ENCODE measurements at places on chromosomes 2 and 18. TPM values are rescaled to one million over a fixed set of nuclear protein-coding genes. Genes with fewer than 3 reads are reported as not detected.

- no peak for ATAC-seq
Measured at GRCh38 chr2:196259507-196260481, 88.4 kb upstream of the STK17B start.

- ATAC-seq = no peak
Measured at GRCh38 chr2:50395605-50396297, 636.2 kb downstream of the NRXN1 start.

The POTEJ gene
- total RNA-seq = not detected

- ATAC-seq = no peak
Measured at GRCh38 chr2:47657886-47658489, 125.0 kb upstream of the MSH6 start.

The SS18 gene
- 104 TPM for total RNA-seq

The NEU2 gene
- not detected for total RNA-seq

- ATAC-seq = no peak
Measured at GRCh38 chr18:75279381-75279780, 68.8 kb downstream of the TSHZ1 start.

GRCh38 chr2:160373666-160374065, 119.9 kb downstream of the RBMS1 start:
- ATAC-seq = no peak

The MAP3K19 gene
- not detected for total RNA-seq

DNA sequence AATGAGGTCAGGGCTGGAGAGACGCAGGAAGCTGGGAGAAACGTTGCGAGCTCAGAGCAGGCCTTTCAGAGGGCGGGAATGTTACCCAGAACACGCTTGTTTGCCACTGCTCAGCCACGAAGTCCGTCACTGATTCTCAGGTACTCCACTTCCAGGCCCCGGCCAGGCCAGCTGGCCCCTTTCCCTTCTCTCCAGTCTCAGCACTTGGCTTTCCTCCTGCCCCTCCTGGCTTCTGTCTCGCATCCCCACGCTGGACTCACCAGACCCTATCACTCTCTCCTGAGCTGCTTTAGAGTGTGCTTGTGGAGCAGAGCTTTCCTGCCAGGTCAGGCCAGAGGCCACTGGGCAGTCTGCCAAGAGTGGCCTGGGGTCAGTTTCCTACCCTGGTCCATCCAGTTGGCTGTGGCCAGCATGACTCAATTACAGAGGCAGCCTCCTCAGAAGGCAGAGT, 151.4 kb downstream of the TWIST2 start:
- ATAC-seq = peak; percentile 24

- no peak for ATAC-seq
Measured at GRCh38 chr2:118844261-118845004, 3.0 kb downstream of the EN1 start.

DNA sequence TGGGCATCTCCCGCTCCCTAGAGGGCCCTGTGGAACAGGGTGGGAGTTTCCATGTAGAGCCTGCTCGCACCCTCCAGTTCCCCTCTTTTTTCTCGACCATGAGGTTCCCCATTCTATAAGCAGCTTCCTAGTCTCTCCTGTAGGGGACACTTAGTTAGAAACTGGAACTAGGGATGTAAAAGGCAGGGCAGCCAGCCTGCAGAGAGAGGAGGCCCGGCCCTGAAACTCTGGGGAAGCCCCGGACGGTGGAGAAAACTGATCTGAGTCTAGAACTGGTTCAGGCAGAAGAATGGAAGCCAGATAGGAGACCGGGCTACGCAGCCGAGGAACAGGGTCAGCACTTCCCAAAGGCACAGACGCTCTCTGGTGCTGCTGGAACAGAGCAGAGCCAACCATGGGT, 51.6 kb upstream of the ATG16L1 start:
- ATAC-seq = no peak

DNA sequence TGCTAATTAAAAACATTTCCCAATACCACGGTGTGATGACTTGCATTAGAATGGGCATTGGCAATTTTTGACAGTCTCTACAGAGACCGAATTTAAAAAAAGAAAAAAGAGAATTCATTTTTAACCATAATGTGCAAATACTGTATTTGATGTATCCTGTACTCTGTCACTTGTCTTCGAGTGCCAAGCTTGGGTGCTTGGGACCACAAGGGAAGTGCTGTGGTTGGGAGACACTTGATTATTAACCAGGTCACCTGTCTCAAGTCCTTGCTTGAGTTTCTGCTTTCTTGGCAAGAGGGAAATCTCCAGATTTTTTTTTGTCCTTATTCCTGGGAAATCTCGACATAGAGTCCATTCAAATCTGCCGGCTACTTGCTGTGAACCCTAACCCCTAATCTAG, 209.0 kb downstream of the MC4R start:
- no peak for ATAC-seq

- ATAC-seq = no peak
Measured at GRCh38 chr2:234490271-234491091, 6.4 kb downstream of the ARL4C start.
